Activated naive CD4-positive, alpha-beta T cell treated with anti-CD3 and anti-CD28 coated beads, Interleukin-2, amount 10 ng/mL, durations not matched to agents 7 days and 5 days (primary cell): ENCODE measurements at places on chromosomes 11 and 22.
A peak's percentile ranks its signal among the peaks of the same experiment; 100 is the strongest.

DNA sequence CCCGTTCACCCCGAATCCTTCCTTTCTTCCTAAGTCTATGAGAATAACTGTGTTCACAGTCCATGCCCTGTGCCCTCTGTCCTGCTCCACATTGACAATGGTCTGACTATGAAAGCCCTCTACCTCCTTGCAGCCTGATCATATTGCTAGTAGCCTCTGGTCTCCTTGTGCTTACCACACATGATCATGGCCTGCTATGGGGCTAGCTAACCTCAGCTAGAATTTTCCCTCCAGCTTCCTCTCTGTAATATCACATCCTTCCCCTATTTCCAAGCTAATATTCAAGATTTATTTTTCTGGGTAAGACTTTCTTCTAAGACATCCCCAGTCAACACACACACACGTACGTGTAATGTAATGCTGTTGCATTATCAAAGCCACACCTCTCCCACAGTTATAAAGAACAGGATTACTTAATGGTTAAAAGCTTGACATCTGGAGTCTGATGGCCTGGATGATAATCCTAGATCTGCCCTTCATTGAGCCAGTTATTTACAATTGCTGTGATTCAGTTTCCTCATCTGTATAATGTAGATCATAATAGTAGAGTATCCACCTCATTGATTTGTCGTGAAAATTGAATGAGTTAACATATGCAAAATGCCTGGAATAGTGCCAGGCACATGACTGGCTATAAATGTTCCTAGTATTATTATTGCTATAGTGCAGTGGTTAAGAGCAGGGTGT is 214.4 kb upstream of the BLID start:
- no peak for DNase-seq
- no peaks in the 10 kb centered on the region for H3K27me3 ChIP-seq
- no peaks in the 10 kb centered on the region for H3K36me3 ChIP-seq
- H3K4me1 ChIP-seq, result no peaks in the 10 kb centered on the region
- no peak overlapping the region for H3K27ac ChIP-seq

DNA sequence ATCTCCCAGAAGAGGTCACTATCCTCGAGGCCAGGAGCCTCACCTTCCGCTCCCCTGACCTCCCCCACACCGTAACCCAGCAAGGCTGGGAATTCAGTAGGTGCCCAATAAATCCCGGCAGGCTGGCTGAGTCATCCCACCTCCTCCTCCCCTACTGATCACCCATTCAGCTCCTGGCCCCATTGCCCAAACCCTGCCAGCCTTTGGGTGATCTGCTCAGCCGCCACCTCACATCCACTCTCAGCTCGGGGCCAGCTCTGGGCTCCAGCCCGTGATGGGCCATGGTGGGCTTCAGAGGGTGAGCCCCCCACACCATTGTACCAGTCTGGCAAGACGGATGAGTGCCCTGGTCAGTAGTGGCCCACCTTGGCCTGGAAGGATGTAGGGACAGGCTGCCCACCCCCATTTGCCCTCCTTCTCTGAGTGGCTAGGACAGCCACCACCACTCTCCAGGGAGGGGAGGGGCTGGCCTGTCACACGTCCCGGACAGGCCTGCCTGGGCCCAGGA is 8.2 kb downstream of the TRPM5 start:
- DNase-seq, result no peak
- H3K27me3 ChIP-seq, result peaks cover 22% of the 10 kb centered on the region
- H3K4me1 ChIP-seq, result no peaks in the 10 kb centered on the region
- H3K36me3 ChIP-seq, result no peaks in the 10 kb centered on the region

DNA sequence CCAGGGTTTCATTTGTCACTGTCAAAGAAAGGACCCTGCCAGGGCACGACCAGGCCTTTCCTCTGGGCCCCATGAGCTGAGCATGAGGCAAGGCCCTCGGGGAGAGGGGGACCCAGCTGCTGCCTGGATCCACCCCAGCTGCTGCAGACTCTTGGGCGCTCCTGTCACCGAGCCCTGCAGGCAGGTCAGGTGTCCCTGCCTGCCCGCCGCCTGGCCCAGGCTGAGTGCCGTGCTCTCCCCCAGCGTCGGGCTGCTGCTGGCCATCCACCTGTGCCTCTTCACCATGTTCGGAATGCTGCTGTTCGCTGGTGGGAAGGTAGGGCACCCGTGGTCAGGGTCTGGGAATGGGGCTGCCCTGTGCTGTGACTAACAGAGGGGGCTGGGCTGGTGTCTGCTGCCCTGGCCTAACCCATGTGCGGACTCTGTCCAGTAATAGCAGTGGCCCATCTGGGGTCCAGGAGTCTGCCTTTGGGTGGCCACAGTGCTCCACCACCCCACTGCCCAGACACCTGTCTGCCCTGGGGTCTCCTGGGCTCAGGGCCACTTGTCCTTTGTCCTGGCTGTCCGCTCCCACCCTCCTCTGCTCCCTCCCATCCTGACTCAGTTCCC is 15.0 kb downstream of the TPCN2 start:
- no peak overlapping the region for H3K4me3 ChIP-seq
- H3K27ac ChIP-seq, result no peak overlapping the region
- H3K27me3 ChIP-seq, result no peaks in the 10 kb centered on the region
- H3K4me1 ChIP-seq, result no peaks in the 10 kb centered on the region
- no peak for DNase-seq

DNA sequence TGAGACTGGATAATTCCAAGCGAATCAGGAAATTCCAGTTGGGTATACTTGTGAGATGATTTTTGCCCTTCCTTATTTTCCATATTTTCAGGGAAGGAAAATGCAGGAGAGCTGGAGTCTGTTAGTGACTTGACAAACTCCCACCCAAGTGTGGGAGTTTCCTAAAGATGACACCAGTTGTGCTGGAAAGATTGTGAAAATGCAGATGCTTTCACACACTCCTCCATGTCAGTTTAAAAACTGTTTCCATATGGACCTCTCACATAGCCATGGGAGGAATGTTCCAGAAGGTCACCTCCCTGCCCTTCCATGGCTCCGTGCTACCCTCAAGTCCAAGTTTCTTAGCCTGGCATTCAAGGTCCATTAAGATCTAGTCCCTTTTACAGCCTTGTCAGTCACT is 350.7 kb upstream of the NARS2 start:
- peaks cover 5% of the 10 kb centered on the region for H3K27me3 ChIP-seq
- DNase-seq, result no peak
- H3K36me3 ChIP-seq, result no peaks in the 10 kb centered on the region
- no peaks in the 10 kb centered on the region for H3K4me1 ChIP-seq

- H3K4me3 ChIP-seq, result no peak overlapping the region
- no peaks in the 10 kb centered on the region for H3K4me1 ChIP-seq
- H3K27ac ChIP-seq, result no peak overlapping the region
- H3K27me3 ChIP-seq, result no peaks in the 10 kb centered on the region
- no peaks in the 10 kb centered on the region for H3K36me3 ChIP-seq
These were observed 455.8 kb downstream of the MIAT start for GRCh38 chr22:27113211-27113635.

DNA sequence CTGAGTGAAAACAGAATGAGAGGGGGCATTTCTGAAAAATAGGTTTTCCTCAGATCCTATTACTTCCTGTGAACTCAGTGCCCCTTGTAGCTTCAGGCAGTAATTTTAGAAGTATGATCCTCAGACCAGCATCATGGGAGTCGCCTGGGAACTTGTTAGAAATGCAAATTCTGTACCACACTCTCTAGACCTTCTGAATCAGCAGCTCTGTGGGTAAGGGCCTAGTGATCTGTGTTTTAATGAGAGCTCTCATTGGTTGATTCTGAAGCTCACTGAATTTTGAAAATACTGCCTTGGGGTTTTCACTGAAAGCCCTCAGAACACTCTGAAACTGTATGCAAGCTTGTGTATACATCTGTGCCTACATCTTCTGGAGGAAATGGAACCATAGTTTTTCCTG is 647.2 kb upstream of the ANO5 start:
- no peaks in the 10 kb centered on the region for H3K27me3 ChIP-seq
- H3K27ac ChIP-seq, result no peak overlapping the region
- H3K36me3 ChIP-seq, result no peaks in the 10 kb centered on the region
- H3K4me3 ChIP-seq, result no peak overlapping the region

DNA sequence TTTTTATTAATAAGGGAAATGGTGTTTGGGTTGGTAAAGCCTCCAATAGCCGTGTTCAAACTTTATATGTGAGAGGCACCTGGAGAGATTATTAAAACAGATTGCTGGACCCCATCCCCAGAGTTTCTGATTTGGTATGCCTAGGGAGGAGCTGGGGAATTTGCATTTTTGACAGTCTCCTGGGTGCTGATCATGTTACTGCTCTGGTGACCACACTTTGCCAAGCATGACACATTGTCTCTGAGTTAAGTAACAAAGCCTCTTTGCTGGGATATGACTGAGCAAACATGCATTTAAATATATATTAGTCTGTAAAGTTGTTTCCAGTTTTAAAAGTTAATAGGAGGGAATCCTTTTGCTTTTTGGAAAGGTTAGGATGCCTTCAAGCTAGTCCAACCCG is 140.4 kb downstream of the NAV2 start:
- no peaks in the 10 kb centered on the region for H3K36me3 ChIP-seq
- no peak overlapping the region for H3K27ac ChIP-seq
- no peaks in the 10 kb centered on the region for H3K4me1 ChIP-seq
- no peak for DNase-seq
- H3K27me3 ChIP-seq, result peaks cover 12% of the 10 kb centered on the region
- no peak overlapping the region for H3K4me3 ChIP-seq

- peak; percentile 48 for DNase-seq
These were observed 383 bp upstream of the TMEM223 start for GRCh38 chr11:62792202-62792575.

DNA sequence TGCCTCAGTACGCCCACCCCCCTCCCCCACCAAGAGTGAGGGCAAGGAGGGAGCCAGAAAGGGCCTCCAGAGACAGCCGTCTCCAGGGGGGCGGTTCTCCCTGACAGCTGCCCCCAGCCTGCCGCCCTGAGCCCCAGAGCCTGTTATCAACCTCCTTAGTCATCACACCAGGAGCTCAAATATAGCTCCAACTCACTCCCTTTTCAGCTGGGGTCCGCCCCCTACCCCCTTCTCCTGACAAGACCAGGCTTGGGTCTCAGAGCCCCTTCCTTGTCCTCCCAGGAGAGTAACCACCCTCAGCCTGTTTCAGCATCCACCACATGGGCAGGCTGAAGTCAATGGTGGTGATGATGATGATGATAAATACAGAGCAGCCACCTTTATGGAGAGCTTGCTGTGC is 2.5 kb upstream of the INPP5J start:
- H3K27me3 ChIP-seq, result peaks cover 32% of the 10 kb centered on the region
- DNase-seq, result no peak
- H3K27ac ChIP-seq, result no peak overlapping the region
- no peaks in the 10 kb centered on the region for H3K36me3 ChIP-seq
- H3K4me3 ChIP-seq, result no peak overlapping the region

- H3K27me3 ChIP-seq, result no peaks in the 10 kb centered on the region
- H3K27ac ChIP-seq, result no peak overlapping the region
- no peak for DNase-seq
- peaks cover 20% of the 10 kb centered on the region for H3K36me3 ChIP-seq
- no peak overlapping the region for H3K4me3 ChIP-seq
These were observed 45.0 kb downstream of the PPP6R3 start for GRCh38 chr11:68505596-68505995.

DNA sequence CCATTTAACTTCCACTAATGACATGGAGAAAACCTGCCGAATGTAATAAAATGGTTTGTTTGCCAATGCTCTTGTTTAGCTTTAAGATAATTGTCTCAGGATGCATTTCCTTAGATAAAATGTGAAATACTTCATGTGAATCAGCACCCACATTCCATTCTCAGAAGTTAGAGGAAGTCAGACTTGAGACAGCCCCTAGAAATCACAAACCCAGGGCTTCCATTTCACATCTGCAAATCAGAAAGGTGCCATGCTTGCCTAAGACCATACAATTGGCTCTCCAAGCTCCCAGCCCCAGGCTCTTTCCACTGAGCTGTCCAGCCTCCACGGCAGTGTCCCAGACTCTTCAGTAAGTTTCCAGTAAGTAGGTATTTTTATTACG is 35.6 kb upstream of the ADORA2A start:
- DNase-seq, result no peak
- peaks cover 25% of the 10 kb centered on the region for H3K36me3 ChIP-seq
- peak overlapping the region; percentile 81 for H3K27ac ChIP-seq
- H3K4me3 ChIP-seq, result no peak overlapping the region

DNA sequence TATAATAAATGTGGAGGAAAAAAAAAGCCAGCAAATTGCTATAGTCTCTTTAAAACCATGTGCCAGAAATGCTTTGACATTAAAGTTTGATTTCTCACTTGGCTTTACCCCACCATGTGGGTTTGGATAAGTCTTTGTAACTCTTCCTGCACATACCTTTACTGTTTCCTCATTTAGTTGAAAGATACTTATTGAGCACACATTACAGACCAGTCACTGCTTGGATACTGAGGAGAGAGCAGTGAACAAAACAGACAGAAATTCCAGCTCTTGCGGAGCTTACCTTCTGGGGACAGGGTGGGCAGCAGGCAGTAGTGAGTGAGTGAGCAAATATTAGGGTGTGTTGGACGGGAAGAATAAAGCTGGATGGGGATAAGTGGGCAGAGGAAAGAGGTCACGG is 13.7 kb downstream of the PACS1 start:
- H3K4me3 ChIP-seq, result no peak overlapping the region
- DNase-seq, result no peak
- H3K27me3 ChIP-seq, result no peaks in the 10 kb centered on the region
- peaks cover 41% of the 10 kb centered on the region for H3K36me3 ChIP-seq
- H3K4me1 ChIP-seq, result peaks cover 75% of the 10 kb centered on the region

- H3K27me3 ChIP-seq, result no peaks in the 10 kb centered on the region
- H3K4me3 ChIP-seq, result no peak overlapping the region
- no peak overlapping the region for H3K27ac ChIP-seq
- peak; percentile 70 for DNase-seq
- H3K4me1 ChIP-seq, result no peaks in the 10 kb centered on the region
- no peaks in the 10 kb centered on the region for H3K36me3 ChIP-seq
These were observed 2.7 kb downstream of the CRYBB3 start for GRCh38 chr22:25202290-25202921.

- no peaks in the 10 kb centered on the region for H3K4me1 ChIP-seq
- H3K4me3 ChIP-seq, result no peak overlapping the region
- no peaks in the 10 kb centered on the region for H3K36me3 ChIP-seq
- H3K27me3 ChIP-seq, result peaks cover 3% of the 10 kb centered on the region
These were observed 1509.5 kb downstream of the BRD1 start for GRCh38 chr22:48318173-48318572.

DNA sequence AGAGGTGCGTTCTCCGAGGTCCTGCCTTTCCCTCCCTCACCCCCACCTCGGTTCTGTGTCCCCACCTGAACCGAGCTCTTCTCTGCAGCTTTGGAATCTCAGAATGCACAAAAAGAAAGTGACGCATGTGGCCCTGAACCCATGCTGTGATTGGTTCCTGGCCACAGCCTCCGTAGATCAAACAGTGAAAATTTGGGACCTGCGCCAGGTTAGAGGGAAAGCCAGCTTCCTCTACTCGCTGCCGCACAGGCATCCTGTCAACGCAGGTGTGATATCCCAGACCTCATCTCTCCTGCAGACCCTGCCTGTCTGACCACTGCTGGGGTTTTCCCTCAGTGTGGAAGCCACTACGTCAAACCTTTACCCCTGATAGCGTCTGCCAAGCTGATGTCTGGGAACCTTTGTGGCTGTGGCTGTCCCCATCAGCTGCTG is 13.9 kb downstream of the ACP2 start:
- DNase-seq, result peak; percentile 43
- no peaks in the 10 kb centered on the region for H3K27me3 ChIP-seq
- peak overlapping the region; percentile 91 for H3K27ac ChIP-seq

GRCh38 chr11:201966-202365 is 5.2 kb downstream of the BET1L start:
- H3K4me3 ChIP-seq, result peak overlapping the region; percentile 32
- no peak for DNase-seq
- peaks cover 51% of the 10 kb centered on the region for H3K4me1 ChIP-seq

GRCh38 chr11:12792590-12792989 is 118.4 kb downstream of the TEAD1 start:
- H3K4me3 ChIP-seq, result no peak overlapping the region
- peaks cover 10% of the 10 kb centered on the region for H3K27me3 ChIP-seq
- DNase-seq, result no peak
- no peaks in the 10 kb centered on the region for H3K36me3 ChIP-seq
- H3K27ac ChIP-seq, result no peak overlapping the region
